Activated CD8-positive, alpha-beta memory T cell treated with anti-CD3 and anti-CD28 coated beads for 4 hours (primary cell): ENCODE measurements at places on chromosomes 6 and 20.
A peak's percentile ranks its signal among the peaks of the same experiment; 100 is the strongest.

GRCh38 chr20:31816221-31816620, 2.9 kb upstream of the MYLK2 start:
- no peak for DNase-seq

DNA sequence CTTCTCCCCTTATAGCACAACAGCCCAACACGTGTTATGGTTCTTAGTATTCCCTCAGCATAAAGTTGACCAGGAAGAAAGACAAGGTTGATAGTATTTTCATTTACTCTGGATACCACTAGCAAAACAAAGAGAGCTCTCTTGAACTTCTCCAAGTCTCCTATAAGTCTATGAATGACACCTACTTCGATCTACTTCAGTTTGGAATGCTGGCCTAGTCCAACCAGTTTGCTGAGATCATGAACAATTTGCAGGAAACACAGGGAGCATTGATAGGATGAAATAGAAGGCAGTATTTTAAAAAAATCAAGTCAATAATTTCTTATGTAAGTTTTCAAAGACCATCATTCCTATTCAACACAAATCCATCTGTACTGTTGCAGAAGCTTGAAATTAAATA, 93.6 kb downstream of the GJA10 start:
- DNase-seq = no peak

DNA sequence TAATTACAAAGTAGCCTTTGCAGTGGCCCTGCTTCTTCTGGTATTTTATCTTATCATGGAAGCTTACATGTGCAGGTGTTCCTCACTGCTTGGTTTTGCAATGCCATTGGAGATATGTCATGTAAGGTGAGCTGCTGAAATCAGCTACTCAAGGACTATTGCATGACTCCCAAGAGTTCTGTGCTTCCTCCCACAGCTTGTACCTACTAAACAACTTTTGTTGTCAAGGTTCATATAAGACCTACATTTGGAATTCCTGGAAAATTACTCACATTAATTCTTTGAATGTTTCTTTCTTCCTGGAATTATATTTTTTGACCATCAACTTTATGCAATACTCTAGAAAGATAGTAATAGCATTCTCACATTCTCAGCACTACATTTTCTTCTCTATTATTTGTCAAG, 427.5 kb upstream of the HSF2 start:
- DNase-seq = no peak

- DNase-seq = peak; percentile 20
These were observed 170.2 kb downstream of the NFATC2 start for GRCh38 chr20:51372176-51372803.

GRCh38 chr6:104414723-104415122, 445.0 kb downstream of the HACE1 start:
- no peak for DNase-seq

DNA sequence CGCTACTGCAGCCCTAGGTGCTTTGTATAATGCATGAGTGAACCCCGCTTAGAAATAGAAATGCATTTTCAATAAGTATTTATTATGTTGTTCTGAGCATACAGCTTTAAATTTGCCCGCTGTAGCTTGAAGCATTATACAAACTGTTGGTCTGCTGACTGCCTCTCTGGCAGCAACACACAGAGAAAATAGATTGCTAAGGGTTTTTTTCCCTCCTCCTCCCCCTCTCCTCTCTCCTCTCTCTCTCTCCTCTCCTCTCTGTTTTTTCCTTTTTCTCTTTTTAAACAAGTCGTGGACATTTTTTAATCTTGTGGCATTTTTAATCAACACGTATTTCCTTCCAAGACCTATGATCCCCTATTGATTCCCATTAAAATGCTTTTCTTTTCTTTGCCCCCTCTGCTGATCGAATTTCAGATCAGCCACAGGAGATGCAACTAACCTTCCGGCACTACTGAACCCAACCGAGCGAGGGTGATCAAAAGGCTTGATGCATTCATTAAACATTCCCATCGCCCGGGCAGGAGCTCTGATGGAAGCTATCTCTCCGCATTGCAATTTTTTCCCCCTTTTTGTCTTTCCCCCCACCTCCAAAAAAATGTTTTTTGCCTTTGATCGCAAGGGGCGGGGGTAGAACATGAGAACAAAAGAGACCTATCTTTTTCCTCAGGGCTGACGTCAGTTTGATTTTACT, 90.7 kb upstream of the ARID1B start:
- DNase-seq = no peak

DNA sequence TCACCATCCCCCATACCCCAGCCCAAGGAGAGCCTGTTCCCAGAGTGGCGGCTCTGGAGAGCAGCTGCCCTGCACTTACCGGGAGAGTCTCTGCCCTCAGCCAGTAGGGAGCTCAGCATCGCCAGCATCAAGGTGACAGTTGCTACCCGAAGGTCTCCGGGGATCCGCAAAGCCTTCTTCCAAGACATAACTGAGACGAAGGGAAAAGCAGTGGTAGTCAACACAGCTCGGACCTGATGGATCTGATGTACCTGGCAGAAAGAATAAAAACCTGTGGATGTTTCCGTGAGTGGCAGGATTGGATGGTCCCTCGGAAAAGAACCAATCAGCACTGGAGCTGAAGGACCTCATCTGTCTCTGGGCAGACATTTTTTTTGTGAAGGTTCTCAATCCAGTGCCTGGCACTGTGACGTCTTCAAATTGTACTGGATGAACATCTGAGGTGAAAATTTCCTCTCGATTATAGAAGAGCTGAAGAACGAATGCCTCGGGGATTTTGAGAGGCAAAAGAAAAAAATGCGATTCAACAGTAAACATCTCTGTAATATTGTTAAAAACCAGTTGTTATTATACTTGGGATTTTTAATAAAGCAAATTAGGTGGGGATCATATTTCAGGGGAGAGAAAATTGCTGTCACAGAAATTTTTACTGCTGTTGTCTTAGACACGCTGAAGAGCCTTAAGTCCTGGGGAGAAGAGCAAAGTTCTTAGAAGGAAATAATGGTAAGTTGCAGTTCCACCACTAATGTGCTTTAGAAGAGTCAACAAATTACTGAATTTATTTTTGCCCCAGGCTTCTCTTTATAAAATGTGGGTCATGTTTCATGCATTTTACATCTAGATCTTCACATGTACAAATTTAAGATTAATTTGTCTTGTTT, at the start of gene HLA-DQB1:
TSS of gene HLA-DQB1 (minus strand) at position 238 of the 881 bp plus-strand sequence. CDS start at position 188, 50 bp downstream.
- DNase-seq = peak; percentile 26

DNA sequence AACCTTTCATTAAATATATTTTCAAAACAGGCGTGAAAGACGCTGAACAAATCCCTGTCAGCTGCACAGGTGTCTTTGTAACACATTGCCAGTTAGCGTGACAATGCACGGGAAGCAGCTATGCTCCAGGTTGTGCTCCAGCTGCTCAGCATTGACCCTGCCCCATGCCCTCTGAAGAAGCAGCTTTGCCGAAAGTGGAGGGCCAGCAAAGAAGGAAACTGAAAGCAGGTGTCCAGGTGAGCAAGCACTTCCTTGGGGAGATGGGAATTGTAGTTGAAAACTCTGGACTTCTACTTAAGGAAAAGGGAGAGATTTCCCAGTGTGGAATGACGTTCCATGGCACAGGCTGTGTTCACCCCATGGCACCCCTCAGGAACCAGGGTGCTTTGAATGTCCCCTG, 125.7 kb downstream of the TTLL2 start:
- no peak for DNase-seq

DNA sequence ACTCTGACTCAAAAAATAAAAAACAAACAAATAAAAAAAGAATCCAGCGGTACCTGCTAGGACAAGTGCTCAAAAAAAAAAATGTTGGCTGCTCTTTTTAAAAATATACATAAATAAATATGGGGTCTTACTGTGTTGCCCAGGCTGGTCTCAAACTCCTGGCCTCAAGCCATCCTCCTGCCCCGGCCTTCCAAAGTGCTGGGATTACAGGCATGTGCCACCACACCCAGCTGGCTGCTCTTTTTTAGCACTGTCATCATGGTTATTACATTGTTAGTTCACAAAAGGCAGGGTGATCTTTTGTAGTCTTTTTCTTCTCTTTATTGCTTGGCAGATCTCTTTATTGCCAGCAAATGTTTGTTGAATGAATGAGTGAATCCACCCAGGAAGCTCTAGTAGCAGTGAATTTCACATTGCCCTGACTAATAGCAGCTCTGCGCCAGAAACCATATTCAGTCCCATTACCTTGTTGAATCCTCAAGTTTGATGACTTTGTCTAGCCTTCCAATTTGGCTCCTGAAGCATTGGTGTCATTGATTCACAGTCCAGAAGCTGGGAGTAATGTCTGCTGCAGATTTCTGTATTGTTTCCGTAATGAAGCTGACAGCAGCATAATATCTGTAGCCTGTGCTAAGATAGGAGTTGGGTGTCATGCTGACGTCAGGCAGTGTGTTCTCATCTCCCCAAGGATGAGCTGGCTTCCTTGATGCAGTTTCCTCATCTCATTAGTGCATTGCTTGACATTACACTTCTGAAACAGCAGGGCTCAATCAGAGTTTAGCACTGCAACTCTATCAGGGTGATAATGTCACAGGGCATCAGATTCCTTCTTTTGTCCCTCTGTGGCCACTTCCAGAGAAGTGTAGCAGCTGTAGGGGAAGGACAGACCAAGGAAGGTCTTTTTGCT, 84.9 kb upstream of the TGM3 start:
- no peak for DNase-seq

- no peak for DNase-seq
These were observed 112.5 kb upstream of the QKI start for GRCh38 chr6:163301726-163302635.

- DNase-seq = no peak
These were observed 4.8 kb upstream of the SMIM28 start for GRCh38 chr6:138372711-138373463.

- DNase-seq = no peak
These were observed 7.0 kb downstream of the UBD start for GRCh38 chr6:29552512-29553051.

GRCh38 chr6:142326540-142326939, 24.7 kb downstream of the ADGRG6 start:
- no peak for DNase-seq

- no peak for DNase-seq
These were observed 4.0 kb downstream of the RBBP8NL start for GRCh38 chr20:62423326-62423706.

DNA sequence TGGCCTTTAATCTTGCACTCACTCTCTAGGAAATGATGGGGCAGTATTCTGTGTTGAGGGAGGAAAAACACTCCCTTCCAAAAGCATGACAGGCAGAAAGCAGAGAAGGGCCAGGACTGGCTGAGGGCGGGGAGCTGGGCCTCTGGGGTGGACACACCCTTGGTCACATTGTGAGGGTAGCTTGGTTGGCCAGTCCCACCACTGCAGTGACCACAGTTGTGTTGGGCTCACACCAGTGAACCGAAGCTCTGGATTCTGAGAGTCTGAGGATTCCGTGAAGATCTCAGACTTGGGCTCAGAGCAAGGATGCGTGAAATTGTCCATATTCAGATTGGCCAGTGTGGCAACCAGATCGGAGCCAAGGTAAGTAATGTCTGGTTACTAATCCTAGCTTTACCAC, at the start of gene TUBB1:
TSS of gene TUBB1 (plus strand) at position 213 of the 400 bp plus-strand sequence. CDS start at position 307, 94 bp downstream.
- DNase-seq = no peak

DNA sequence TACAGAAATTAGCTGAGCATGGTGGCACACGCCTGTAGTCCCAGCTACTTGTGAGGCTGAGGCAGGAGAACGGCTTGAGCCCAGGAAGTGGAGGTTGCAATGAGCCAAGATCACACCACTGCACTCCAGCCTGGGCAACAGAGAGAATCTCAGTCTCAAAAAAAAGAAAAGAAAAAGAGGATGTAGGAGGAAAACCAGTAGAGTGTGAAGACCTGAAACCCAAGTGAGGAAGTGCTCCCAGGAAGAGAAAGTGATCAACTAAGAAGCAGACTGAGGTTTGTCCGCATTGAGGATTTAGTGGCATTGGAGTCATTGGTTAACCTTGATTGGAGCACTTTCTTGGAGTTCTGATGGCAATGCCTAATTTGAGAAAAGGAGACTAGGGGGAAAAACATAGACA, 20.6 kb upstream of the TASP1 start:
- no peak for DNase-seq

DNA sequence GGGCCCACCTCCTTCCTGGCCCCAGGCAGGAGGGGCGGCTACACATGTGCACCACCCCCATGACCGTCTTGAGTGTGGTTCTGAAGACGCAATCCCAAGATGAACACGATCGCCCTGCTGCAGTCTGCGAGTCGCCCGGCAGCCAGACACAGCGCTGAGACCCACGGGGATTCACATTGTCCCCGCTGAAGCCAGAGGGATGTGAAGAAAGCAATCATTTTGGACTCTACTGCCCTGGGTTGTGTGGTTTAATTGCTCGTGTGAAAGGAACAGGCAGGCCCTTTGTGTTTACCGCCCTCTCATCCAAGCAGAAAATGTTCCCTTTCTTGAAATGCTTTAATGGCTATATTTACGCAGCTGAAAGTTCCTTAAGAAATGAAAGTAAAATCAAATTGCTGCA, 279.5 kb downstream of the TAF4 start:
- no peak for DNase-seq

DNA sequence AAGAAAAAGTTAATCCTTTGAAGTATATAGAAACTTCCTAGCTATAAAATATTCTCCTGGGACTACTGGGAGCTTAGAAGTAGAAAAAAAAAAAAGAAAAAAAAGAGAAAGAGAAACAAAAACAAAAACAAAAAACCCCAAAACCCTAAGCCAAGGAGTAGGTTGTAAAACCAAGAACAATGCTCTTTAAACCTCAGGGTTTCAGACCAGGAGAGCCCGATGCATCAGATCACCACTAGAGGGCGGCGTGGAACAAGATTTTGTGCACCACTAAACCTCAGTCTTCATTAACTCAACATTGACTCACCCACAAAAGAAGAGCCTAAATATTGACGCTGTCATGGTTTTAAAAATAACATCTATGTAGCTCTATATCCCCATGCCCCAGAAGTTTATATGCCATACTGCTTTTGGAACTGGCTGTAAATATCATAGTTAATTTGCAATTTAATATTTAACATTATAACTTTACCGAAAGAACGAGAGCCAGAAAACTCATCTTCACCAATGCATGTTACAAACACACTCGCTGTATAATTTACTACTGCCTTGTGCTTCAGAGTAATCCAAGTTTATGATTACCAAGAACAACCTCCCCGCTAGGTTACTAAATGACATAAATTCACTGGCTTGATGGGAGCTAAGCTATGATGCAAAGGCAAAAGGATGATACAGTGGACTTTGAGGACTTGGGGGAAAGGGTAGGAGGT, 19.2 kb downstream of the MCUR1 start:
- peak; percentile 70 for DNase-seq

DNA sequence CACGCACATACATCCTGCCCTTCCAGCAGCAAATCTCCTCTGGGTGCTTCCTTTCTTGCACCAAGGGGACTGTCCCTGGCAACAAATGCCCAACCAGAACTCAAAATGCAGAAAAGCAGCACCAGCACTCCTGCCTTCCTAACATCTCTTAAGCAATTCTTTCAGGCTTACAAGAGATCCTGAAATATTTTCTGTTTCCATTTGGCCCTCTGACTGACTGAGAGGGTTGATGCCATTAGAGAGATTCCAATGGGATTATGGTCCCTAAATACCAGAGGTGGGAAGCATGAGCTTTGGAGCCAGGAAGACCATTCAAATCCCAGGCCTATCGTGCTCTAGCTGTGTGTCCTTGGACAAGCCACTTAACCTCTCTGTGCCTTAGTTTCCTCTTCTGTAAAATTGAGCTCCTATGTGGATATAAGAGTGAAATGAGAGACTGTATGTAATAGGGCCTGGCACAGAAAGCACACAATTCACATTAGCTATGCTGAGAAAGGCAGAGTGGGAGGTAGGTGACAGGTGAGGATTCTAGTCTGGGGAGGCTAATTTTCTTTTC, 56.8 kb downstream of the PRDM1 start:
- DNase-seq = no peak
